ENCODE measurements at places on chromosomes 16 and 17.

DNA sequence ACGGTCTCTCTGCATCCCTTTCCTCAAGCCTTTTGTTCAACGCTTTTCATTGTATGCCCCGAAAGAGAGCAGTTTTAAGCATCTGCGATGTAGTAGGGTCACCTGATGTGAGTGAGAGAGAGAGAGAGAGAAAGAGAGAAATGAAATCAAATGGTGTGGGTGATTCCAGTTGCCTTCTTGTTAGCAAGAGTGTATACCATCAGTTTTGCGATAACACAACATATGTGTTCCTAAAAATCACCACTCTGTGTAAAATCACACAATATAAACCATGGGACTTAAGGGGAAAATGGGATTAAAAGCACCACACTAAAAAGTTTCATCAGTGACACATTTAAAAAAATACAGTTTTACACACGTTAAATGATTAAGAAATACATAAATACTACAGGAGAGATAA, 1102.7 kb upstream of the EEF2KMT start:
- DNase-seq, result no peak

DNA sequence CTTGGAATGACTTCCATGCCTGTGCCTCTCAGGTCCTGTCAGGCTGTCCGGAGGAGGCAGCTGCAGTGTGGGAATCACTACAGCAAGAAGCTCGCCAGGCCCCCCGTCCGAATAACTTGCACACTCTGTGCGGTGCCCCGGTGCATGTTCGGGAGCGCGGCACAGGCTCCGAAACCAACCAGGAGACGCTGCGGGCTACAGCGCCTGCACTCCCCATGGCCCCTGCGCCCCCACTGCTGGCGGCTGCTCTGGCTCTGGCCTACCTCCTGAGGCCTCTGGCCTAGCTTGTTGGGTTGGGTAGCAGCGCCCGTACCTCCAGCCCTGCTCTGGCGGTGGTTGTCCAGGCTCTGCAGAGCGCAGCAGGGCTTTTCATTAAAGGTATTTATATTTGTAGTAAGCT, 1.3 kb downstream of the NRN1L start:
- DNase-seq, result no peak

DNA sequence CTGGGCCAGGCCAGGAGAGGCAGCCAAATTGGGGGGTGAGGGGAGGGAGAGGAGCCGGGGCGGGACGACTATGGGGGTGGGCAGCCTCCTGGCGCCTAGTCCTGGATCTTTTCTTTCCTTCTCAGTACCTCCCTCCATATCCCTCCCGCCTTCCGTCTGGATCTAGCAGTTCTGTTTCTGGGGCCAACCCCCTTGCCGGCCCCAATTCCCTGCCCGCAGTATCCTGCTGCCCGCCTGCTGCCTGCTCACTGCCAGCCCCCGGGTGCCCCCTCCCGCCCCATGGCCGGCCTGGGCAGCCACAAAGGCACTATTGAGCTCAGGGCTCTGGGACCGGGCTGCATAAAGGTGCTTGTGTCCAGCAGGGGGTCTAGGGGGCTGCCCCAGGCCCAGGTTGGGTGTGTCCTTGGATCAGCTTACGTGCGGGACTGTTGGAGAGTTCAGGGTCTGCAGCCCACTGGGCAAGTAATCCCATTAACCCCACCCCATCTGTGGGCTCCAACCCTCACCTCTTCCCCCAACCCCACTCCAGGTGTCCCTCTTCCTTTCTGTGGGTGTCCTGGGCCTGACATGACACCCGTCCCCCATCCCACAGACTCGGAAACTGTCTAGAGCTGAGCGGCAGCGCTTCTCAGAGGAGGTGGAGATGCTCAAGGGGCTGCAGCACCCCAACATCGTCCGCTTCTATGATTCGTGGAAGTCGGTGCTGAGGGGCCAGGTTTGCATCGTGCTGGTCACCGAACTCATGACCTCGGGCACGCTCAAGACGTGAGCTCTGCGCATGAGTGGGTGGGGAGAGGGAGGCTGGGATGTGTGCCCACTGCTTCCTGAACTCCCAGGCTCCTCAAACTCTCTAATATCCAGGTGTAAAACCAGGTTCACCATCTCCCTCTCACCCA, 2.0 kb downstream of the WNK4 start:
- DNase-seq, result no peak

DNA sequence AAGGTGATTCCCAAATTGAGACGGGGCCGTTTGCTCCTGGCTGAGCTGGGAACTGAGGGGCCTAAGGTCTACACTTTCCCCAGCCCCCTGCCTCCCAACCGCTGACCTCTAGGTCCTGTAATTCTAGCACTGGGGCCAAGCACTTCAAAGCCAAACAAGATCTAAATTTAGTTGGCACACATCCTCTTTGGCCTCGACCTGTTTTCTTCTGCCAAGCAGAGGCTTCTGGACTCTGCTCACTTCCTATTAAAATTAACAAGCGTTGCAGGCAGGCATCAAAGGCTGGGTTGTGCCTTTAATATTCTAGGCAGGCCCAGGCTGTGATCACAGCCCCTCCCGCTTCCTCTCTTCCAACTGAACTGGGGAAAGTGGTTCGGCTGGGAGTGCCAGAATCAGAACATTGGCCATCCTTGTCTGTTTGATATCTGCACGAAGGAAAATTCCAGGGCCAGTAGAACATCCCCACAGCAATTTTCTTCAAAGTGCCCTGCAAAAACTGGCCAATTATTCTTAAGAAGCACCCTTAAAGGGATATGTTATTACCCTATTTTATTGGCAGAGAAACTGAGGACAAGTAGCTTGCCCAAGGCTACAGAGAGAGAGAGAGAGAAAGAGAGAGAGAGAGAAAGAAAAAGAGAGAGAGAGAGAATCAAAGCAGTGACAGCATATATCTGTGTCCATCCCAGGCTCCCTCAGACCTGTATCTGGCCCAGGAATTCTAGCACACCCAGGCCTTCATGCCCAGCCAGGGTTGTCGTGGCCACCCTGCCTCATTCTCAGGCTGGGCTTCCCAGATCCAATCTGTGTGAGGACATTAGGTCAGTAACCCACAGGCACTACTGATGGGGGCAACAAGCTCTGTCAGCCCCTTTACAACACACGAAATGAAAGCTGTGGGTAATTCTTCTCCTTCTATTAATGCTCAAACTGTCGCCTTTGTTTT, 12.8 kb upstream of the MT4 start:
- no peak for DNase-seq

- DNase-seq, result no peak
Observed at GRCh38 chr16:1584926-1585484, 26.9 kb downstream of the IFT140 start.

- DNase-seq, result no peak
Observed at GRCh38 chr16:23187341-23187740, 4.8 kb downstream of the SCNN1G start.

GRCh38 chr16:23711785-23712184, 1.2 kb downstream of the ERN2 start:
- DNase-seq, result no peak

GRCh38 chr17:64230791-64231408, 32.2 kb downstream of the TEX2 start:
- DNase-seq, result peak; percentile 79

DNA sequence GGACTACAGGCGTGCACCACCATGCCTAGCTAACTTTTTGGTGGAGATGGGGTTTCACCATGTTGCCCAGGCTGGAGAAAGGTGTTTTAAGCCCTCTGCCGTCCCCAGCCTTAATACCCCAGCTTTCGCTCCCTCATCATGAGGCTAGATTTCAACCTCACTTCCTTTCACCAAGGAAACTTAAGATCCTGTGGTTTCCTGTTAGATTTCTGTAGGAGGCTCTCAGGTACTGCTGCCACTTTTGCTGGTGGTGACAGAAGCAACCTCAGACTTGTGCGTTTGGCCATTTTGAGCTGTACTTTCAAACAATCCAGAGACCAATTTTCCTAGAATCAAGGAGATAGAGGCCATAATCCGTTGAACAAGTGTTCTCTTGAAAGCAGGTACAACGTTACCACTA, 36.2 kb downstream of the MPHOSPH6 start:
- DNase-seq, result no peak

GRCh38 chr17:27345141-27345904, 51.4 kb downstream of the WSB1 start:
- DNase-seq, result no peak

DNA sequence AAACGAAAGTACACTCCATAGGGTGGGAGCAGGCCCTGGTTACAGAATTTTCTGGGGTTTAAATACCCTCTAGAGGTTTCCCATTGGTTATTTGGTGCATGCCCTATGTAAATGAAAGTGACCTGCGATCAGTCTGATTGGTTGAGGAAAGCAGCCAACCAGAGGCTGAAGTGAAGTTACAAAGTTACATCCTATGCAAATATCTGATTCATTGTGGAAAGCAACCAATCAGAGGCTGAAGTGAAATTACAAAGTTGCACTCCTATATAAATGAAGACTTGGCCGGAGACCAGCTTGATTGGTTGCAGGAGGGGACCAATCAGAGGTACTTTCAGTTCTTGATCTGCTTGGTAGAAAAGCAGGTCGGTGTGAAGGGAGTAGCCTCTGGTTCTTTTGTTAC, 24.4 kb downstream of the NAA60 start:
- DNase-seq, result peak; percentile 31

DNA sequence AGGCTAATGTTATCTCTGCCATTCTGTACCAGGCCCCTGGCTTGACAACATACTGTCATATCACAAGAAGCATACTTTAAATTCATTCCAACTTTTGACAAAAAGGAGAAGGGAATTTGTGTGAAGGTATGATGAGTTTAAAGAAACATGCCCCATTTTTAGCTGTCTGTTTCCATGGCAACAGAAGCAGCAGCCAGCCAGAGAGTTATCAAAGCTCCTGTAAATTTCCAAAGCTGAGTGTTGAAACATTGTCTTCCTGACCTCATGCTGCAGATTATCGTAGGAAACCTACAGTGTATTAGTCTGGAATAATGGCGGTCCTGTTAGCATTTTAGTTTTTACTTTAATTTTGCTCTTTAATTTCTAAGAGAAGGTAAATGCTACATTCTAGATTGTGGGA, 124.9 kb downstream of the MRTFB start:
- no peak for DNase-seq

DNA sequence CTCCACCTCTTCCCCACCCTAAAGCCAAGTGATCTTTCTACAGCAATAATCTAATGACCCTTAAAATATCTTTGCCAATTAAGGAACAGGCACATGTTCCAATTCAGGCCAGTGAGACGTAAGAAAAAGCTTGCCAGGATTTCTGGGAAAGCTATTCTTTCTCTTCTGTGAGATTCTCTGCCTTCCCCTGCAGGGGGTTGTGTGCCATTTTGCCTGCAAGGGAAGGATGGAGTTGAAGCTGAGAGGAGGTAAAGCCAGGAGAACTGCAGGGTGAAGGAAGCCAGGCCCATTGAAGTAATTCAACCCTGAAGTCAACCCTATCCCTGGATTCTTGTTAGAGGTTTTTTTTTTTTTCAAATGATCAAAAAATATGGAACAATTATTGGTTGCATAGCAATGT, 9.0 kb upstream of the LPO start:
- no peak for DNase-seq
